ENCODE measurements at places on chromosomes 16 and 17.

GRCh38 chr17:40956401-40957254 is 10.1 kb downstream of the KRT39 start:
- no peak for DNase-seq

DNA sequence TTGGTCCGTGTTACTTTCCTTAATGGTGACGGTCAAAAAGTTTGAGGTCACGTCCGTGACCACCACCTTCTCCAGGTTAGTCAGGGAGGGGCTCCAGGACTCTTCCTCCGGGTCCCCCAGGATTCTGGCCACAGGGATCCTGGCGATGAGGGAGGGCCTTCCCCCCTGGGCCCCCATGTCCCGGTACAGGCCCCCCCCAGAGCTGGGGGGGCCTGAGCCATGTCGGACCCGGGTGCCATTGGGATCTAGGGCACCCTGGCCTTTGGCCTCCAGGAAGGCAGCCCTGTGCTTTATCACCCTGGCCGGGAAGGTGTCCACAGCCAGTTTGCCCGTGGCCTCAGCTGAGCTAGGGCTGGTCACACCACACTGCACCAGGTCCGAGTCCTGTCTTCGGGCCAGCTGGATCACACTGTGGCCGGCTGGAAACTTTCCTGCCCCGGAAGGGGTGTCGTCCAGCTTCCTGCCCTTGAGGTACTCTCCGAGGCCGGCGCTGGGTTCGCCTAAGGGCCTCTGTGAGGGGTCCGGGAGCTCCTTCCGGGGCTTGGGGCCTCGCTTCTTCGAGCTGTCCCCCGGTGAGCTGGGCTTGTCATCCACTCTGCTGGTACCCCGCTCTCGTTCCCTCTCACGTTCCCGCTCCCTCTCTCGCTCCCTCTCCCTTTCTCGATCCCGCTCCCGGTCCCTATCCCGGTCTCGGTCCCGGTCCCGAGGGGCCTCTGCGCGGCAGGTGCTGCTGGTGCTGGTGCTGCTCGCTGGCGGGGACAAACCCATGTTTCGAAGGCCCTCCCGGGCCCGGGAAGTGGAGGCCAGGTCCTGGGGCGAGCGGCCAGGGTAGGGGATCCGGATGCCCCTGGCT is 2.0 kb downstream of the CBX8 start:
- peak; percentile 24 for DNase-seq

- DNase-seq, result no peak
Observed at GRCh38 chr16:12724226-12724625, 79.5 kb downstream of the CPPED1 start.

DNA sequence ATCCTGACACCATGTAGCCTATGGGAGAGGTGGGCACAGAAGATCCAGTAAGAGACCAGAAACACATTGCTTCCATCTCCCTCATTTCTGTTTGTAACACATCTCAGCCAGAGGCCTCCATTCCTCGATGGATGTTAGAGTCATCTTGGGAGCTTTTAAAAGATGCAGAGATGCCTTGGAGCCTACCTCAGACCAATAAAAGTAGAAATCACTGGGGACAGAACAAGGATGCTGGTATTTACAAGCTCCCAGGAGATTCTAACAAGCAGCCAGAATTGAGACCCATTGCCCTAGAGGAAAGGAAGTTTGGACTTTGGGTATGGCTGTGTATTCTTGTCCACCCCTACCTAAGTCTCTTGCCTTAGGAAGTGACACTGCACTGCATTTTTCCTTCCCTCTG is 40.8 kb downstream of the HS3ST3A1 start:
- no peak for DNase-seq

- DNase-seq, result peak; percentile 74
Observed at GRCh38 chr17:80984749-80985148, 6.9 kb upstream of the CHMP6 start.

DNA sequence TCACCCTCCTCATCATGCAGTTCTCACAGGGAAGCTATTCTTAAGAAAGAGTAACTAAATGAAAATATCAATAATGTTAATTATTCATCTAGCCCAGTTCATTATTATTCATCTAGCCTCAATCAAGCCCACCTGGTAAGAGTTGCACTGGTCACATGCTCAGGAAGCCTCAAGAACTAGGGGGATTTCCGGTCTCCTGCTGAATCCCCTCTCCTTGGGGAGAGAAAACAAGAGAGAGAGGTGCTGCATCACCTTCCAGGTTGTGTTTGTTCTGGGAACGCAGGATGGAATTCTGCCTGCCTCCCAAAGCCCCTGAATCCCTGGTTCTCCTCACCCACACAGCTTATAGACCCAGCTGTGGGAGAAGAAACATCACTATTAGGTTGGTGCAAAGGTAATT is 164.0 kb downstream of the PMP22 start:
- DNase-seq, result no peak

DNA sequence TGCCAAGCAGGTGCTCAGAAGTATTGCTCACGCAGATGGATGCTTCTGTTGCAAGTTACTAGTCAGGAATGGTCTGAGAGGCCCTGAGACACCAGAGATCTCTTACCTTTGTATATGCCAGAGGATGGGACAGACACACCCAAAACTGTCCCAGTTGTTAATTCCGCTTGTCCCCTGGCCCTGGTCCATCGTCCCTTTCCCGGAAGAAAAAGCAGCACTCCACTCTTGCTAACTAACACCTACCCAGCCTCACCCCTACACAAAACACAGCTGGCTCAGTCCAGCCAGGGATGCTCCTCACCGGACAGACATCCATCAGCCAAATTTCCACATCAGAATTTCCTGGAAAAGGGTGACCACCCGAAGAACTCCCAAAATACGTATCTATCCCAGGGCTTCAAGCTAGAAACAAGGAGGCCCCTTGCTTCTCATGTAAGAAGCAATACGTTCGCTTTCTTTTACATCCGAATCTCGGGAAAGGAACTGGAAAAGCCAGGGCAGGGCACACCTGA is 2.0 kb downstream of the GAS7 start:
- DNase-seq, result no peak

- DNase-seq, result no peak
Observed at GRCh38 chr17:42031584-42031983, 11.7 kb downstream of the NKIRAS2 start.

DNA sequence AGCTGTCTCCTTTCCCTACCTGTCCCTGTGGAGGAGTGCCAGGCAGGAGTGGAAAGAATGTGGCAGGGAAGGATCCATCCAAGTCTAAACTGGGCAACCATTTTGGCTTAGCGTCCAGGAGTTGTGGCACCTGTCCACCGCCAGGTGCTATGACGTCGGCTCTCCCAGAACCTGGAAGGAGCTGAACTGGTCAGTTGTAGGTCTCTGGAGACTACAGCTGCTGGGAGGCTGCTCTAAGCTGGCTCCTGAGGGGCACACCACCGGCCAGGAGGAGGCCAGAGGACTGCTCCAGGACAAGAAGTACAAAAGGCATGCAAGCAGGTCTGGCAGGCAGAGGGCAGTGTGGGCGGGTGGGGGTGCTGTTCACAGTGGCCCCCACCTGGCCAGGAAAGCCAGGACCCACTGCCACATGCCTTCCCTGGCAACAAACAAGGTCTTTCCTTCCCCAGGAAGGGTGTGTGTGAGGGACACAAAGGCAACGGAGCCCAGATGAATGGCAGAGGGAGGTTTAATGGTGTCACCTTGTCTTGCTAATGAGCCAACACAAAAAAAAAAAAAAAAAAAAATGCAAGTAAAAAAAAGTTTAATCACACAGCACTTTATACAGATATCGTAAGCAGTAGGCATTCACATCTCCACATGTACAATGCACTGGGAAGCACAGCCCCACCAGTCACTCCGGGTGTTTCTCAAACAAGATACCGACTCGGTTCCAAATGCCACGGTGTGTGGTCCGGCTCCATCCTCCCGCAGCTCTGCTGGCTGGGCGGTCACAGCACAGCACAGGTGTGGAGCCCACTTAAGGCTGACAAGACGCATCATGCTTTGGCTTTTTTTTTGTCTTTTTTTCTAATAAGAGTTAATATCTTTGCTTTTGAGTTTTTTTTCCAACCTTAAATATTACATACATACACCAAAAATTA is 4.8 kb downstream of the SPHK1 start:
- DNase-seq, result no peak

- DNase-seq, result no peak
Observed at GRCh38 chr17:2420176-2420575, 19.3 kb upstream of the MNT start.

GRCh38 chr16:17128791-17129190 is 342.0 kb downstream of the XYLT1 start:
- DNase-seq, result no peak

DNA sequence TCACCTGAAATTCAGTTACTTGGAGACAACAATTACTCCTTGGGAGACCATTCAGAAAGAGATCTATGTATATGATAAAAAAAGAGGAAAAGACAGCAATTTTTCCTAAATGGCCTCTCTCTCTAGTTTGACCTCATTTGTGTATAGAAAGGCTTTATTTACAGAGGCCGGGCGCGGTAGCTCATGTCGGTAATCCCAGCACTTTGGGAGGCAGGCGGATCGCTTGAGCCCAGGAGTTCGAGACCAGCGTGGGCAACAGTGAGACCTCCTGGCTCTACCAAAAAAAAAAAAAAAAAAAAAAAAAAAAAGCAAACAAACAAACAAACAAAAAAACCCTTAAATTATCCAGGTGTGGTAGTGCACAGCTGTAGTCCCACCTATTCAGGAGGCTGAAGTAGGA is 20.7 kb downstream of the GRB2 start:
- DNase-seq, result no peak

DNA sequence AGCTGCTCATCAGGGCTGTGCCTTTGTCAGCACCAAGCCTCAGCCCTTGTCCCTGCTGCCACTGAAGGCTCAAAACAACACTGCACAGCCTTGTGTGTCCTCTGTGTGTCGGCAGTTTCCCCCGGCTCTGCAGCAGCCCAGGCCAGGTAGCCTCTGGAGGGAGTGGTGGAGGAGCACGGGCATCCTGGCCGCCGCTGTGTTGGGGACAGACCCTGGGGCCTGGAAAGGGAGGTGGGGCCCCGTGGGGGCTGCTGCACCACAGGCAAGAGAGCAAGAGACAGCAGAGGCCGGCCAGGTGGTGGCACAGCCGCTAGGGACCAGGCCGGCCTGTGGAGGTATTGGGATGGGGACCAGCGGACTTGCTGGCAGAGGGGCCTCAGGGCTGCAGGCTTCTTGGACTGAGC is 96.9 kb upstream of the ZNF750 start:
- DNase-seq, result no peak

GRCh38 chr17:19904412-19904811 is 36.7 kb upstream of the ULK2 start:
- no peak for DNase-seq

DNA sequence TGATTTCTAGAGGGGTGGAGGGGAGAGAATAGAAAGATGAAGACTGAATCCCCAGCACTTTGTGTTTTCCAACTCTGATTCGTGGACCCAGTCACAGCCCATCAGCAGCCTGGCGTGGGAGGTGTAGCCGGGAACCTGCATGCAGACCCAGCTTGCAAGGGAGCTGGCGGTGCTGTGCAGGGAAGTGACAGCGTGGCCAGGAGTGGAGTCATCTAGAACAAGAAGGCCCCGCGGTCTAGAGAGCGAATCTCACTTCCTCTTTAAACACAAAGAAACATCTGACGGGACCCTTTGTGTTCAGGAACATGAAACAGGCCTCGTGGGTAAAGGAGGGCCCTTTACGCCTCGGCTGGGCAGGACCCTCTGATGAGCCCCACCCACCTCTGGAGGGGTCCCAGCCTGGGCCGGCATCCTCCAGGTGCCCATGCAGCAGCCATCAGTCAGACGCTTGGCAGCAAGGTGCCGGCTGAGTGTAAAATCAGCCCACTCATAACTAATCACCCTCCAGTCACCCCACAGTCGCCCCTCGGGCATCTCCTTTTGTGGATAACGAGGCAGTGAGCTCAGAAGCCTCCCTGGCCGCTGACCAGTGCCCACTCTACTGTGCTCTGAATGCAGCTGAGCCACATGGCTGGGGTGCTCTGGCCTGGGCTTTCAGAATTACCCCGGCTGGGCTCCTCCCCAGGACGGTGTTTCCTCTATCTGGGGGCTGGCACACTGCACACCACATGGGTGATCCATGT is 4.4 kb downstream of the SNAI3 start:
- DNase-seq, result no peak

GRCh38 chr16:84999200-84999599 is 12.1 kb downstream of the ZDHHC7 start:
- no peak for DNase-seq

- no peak for DNase-seq
Observed at GRCh38 chr16:49763826-49764225, 92.1 kb downstream of the ZNF423 start.

- DNase-seq, result peak; percentile 85
Observed at GRCh38 chr16:12455287-12455798, 348.3 kb downstream of the CPPED1 start.

DNA sequence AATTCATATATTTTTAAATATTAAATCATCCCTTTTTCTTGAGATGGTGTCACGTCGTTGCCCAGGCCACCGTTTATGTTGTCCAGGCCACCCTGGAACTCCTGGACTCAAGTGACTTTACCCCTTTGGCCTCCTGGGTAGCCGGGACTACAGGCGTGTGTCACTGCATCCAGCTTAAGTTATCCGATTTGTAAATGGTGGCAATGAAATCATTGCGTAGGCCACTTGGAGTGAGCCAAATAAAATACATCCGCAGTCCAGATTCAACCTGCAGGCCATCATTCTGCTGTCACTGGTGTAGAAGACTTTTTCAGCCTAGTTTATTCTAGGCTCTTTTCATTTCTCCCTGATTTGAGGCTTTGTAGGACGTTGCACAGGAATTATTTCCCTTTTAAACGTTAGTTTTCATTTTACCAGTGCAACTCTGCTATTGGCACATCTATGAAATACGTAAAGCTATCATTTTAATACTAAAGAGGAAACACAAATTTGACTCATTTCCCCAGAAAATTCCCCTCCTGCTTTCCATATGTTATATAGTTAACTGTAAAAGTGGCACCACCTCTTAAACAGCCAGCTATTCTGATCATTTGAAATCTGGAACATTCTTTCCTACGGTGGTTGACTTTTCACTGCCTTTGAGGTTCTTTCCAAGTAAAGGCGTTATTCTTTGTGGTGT is 449.8 kb downstream of the MAF start:
- DNase-seq, result no peak

- DNase-seq, result no peak
Observed at GRCh38 chr16:50072730-50073129, 7.0 kb downstream of the HEATR3 start.

GRCh38 chr17:77471984-77472461 is 331.3 kb downstream of the SEC14L1 start:
- DNase-seq, result no peak

GRCh38 chr16:4315186-4316107 is at the start of gene GLIS2:
Gene GLIS2, plus strand, starts transcription at chr16:4316067. Its CDS starts 16,214 bp downstream, at chr16:4332281.
- DNase-seq, result peak; percentile 94

GRCh38 chr17:17919169-17920107 is 52.8 kb downstream of the TOM1L2 start:
- DNase-seq, result peak; percentile 84
